ENCODE measurements at places on chromosomes 16 and 17.

GRCh38 chr17:62652251-62653001 is 25.0 kb downstream of the MRC2 start:
- no peaks in the 10 kb centered on the region for H3K36me3 ChIP-seq
- H3K4me1 ChIP-seq: peaks cover 26% of the 10 kb centered on the region
- peak overlapping the region; percentile 76 for H3K4me3 ChIP-seq

GRCh38 chr17:29111816-29112499 is 68.2 kb downstream of the MYO18A start:
- no peak overlapping the region for H3K4me3 ChIP-seq
- no peaks in the 10 kb centered on the region for H3K27me3 ChIP-seq
- H3K4me1 ChIP-seq: peaks cover 10% of the 10 kb centered on the region
- peak overlapping the region; percentile 50 for H3K27ac ChIP-seq
- peak; percentile 89 for DNase-seq

- no peak overlapping the region for H3K4me3 ChIP-seq
- H3K36me3 ChIP-seq: no peaks in the 10 kb centered on the region
- H3K4me1 ChIP-seq: no peaks in the 10 kb centered on the region
- no peak overlapping the region for H3K27ac ChIP-seq
- no peaks in the 10 kb centered on the region for H3K27me3 ChIP-seq
These were observed 9.3 kb downstream of the CCDC40 start for GRCh38 chr17:80045703-80046102.

GRCh38 chr16:55478827-55479429 is at the start of gene MMP2:
TSS of gene MMP2 (plus strand) at chr16:55479198. CDS start at chr16:55479480, 282 bp downstream.
- no peak within 1 kb of the TSS for H3K27ac ChIP-seq
- H3K27me3 ChIP-seq: peaks cover 57% of the 10 kb centered on the region
- DNase-seq: no peak
- H3K4me1 ChIP-seq: no peaks in the 10 kb centered on the region
- no peak within 1 kb of the TSS for H3K4me3 ChIP-seq

DNA sequence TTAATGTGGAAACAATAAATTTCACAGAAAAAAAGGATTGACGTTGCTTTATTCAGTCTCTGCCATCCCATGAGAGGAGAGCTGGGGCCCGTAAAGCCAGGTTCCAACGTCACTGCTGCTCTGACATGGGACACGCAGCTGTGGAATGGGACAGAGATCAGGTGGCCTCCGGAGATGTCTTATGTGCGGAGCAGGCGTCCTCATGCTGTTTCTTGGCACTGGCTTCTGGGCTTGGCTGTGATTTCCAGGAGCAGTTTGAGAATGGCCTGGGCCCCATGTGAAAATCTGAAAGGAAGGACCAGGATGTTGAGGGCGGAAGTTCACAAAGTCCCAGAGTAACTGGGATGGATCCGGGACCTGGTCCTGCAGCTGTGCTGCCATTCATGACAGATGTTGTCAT is 32.4 kb downstream of the NDEL1 start:
- H3K4me3 ChIP-seq: no peak overlapping the region
- H3K27me3 ChIP-seq: no peaks in the 10 kb centered on the region
- H3K36me3 ChIP-seq: peaks cover 86% of the 10 kb centered on the region
- peak overlapping the region; percentile 44 for H3K27ac ChIP-seq
- no peak for DNase-seq

DNA sequence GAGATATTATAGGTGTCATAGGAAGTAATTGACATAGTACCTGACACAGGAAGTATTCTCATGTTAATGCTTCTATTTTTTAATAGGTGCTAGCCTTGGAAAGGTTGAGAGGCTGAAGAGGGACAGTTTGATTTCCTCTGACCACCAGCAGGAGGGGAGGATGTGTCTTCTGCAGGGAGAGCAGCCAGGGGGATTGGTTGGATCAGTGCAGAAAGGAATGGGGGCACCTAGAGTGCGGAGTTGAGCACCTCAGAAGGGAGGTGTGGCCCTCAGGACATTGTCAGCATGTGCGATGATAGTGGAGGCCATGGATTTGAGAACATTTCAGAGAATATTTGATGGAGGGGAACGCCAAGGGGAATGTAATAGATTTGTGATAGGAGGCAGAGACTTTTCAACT is 23.4 kb downstream of the HAPSTR1 start:
- no peak for DNase-seq
- no peak overlapping the region for H3K4me3 ChIP-seq
- peaks cover 100% of the 10 kb centered on the region for H3K36me3 ChIP-seq

GRCh38 chr17:33854596-33854995 is 400.5 kb upstream of the CCL2 start:
- H3K4me3 ChIP-seq: no peak overlapping the region
- H3K27ac ChIP-seq: no peak overlapping the region
- no peak for DNase-seq
- H3K4me1 ChIP-seq: no peaks in the 10 kb centered on the region

- no peak for DNase-seq
- no peak overlapping the region for H3K27ac ChIP-seq
- peaks cover 5% of the 10 kb centered on the region for H3K4me1 ChIP-seq
- peaks cover 6% of the 10 kb centered on the region for H3K36me3 ChIP-seq
These were observed 43.2 kb downstream of the SOCS1 start for GRCh38 chr16:11212798-11213196.

DNA sequence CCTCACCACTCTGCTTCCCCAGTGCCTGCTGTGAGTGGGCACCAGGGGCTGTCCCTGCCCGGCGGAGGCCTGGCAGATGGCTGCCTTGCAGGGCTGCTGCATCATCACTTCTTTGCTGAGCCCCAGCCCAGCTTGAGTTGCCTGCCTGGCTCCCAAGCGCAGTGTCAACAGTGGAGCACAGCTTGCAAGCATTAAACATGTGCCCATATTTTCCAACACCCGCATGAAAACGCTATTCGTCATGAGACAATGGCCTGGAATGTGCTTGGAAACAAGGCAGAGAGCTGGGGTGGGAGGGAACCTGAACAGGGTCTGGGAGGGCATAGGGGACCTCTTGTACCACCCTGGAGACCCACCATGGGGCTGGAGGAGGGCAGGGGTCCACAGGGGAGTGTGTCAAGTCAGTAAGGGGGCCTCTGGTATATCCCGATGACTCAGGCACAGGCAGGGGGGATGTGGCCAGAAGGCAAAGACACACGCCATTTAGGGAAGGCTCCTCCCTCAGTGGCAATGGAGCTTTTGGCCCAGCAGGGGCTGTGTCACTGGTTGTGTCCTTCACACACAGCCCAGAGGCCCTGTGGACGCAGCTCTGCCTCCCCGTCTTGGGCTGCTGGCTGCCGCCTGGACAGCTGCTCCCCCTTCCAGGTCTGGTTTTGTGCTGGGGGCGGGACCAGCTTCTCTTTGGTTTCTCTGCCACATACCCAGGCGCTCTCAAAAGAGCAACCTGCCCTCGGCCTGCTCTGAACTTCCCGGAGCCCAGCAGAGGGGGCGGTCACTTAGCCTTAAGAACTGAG is 17.4 kb upstream of the MTSS2 start:
- H3K27ac ChIP-seq: no peak overlapping the region
- peaks cover 23% of the 10 kb centered on the region for H3K36me3 ChIP-seq
- no peaks in the 10 kb centered on the region for H3K27me3 ChIP-seq
- no peak for DNase-seq
- H3K4me1 ChIP-seq: peaks cover 3% of the 10 kb centered on the region

GRCh38 chr16:15925631-15926030 is 23.8 kb upstream of the ABCC1 start:
- no peaks in the 10 kb centered on the region for H3K27me3 ChIP-seq
- no peaks in the 10 kb centered on the region for H3K4me1 ChIP-seq
- no peak overlapping the region for H3K4me3 ChIP-seq
- no peak for DNase-seq
- H3K27ac ChIP-seq: no peak overlapping the region

DNA sequence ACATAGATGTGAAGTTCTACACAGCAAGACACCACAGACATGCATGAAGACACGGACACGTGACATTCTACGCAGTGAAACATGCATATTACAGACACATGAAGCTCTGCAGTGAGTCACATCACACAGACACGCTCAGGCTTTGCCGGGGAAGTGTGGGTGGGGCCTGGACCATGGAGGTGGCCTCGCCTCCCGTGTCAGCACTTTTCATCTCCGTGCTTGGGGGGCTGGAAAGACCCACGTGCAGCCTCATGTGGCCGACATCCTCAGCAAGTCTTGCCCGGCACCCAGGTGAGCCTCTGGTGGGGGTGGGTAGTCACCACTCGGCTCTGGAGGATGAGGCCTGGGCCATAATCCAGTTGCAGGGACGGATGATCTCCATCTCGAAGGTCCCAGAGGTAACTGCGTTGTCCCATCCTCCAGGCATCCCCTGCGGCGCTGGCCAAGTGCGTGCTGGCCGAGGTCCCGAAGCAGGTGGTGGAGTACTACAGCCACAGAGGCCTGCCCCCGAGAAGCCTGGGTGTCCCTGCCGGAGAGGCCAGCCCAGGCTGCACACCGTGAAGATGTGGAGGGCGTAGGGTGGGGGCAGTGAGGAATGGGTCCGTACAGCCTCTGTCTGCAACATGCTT is 17.3 kb upstream of the DPEP1 start:
- no peak for DNase-seq
- peaks cover 13% of the 10 kb centered on the region for H3K4me1 ChIP-seq
- no peaks in the 10 kb centered on the region for H3K36me3 ChIP-seq
- H3K27me3 ChIP-seq: no peaks in the 10 kb centered on the region

DNA sequence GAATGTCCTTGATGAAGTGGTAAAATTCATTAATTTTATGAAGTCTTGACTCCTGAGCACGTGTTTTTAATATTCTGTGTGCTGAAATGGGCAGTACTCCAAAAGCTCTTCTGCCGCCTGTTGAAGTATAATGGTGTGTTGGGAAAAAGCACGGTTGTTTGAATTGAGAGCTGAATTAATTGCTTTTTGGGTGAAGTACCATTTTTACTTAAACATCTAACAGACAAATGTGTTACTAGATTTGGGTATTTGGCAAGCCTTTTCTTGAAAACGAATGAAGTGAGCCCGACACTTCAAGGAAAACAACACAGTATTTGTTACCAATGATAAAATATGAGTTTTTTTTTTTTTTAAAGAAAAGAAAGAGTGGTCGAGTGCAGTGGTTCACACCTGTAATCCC is 22.5 kb downstream of the WWP2 start:
- peaks cover 8% of the 10 kb centered on the region for H3K4me1 ChIP-seq
- no peaks in the 10 kb centered on the region for H3K27me3 ChIP-seq
- no peak for DNase-seq
- peaks cover 51% of the 10 kb centered on the region for H3K36me3 ChIP-seq
- H3K27ac ChIP-seq: no peak overlapping the region

DNA sequence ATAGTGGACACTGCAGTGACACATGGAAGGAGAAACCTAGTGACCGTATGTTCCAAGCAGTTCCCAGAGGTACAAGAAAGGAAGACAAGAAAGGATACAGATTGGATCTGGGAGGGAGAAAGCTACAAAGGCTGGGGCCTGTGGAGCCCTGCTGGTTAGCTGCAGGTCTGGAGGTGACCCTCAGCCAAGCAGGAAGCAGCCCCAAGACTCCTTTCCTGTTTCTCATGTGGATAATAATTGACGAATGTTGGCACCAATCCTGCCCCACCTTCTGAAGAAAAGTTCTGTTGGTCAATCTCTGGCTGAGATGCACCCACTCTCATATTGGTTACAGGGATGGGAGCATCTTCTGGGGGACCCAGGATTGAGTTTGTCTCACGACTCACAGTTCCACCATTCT is 99.8 kb downstream of the SHISA6 start:
- no peaks in the 10 kb centered on the region for H3K4me1 ChIP-seq
- no peak overlapping the region for H3K4me3 ChIP-seq
- no peaks in the 10 kb centered on the region for H3K27me3 ChIP-seq
- DNase-seq: no peak

DNA sequence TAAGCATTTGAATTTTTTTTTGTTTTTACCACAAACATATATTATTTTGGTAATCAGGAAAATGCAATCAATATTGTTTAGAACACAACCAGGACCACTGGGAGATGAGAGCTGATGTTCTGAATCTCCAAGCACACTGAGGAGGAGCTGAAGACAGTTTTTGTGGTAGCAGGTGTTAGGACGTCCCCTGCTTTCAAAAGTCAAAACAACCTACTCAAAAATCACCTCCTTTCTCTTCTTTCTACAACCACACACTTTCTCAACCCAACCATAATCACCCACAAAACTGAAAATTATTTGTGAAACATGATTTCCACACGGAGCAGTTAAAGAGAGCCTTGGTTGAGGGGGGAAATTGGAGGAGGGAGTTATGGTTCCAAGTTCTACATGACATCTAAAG is 26.7 kb upstream of the CFAP20 start:
- H3K4me1 ChIP-seq: peaks cover 5% of the 10 kb centered on the region
- no peak overlapping the region for H3K4me3 ChIP-seq
- no peaks in the 10 kb centered on the region for H3K27me3 ChIP-seq
- peak overlapping the region; percentile 7 for H3K27ac ChIP-seq

GRCh38 chr17:76136276-76137000 is 4.6 kb downstream of the FOXJ1 start:
- no peak overlapping the region for H3K4me3 ChIP-seq
- H3K4me1 ChIP-seq: peaks cover 25% of the 10 kb centered on the region
- H3K36me3 ChIP-seq: no peaks in the 10 kb centered on the region
- H3K27ac ChIP-seq: no peak overlapping the region
- peaks cover 6% of the 10 kb centered on the region for H3K27me3 ChIP-seq

DNA sequence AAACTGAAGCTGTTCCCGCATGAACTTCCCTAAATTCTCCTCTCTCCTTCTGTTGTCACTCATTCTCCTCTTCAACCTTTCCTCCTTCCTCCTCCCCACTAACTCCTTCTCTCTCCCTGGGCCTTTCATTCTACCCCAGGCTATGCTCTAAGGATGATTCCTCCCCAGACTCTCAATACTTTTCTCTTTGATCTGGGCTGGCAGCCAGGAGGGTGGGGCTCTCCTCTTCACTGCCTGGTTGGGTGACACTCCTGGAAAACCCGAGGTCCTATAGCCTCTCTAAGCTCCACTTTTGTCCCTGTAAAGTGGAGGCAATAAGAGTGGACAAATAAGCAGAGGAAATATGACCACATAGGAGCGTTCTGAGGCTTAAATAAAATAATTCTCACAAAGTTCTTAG is 46.2 kb downstream of the HSD17B2 start:
- H3K36me3 ChIP-seq: no peaks in the 10 kb centered on the region
- H3K27ac ChIP-seq: no peak overlapping the region
- no peak overlapping the region for H3K4me3 ChIP-seq
- DNase-seq: no peak
- H3K4me1 ChIP-seq: peaks cover 8% of the 10 kb centered on the region

GRCh38 chr16:89119661-89120141 is 26.0 kb downstream of the ACSF3 start:
- H3K36me3 ChIP-seq: peaks cover 93% of the 10 kb centered on the region
- H3K4me3 ChIP-seq: no peak overlapping the region
- H3K27me3 ChIP-seq: no peaks in the 10 kb centered on the region
- no peak for DNase-seq

Data from activated T-cell treated with anti-CD3 and anti-CD28 coated beads, Interleukin-2, amount 50 U/mL, for 24 hours (primary cell).